ENCODE measurements at places on chromosomes 5 and 9.

DNA sequence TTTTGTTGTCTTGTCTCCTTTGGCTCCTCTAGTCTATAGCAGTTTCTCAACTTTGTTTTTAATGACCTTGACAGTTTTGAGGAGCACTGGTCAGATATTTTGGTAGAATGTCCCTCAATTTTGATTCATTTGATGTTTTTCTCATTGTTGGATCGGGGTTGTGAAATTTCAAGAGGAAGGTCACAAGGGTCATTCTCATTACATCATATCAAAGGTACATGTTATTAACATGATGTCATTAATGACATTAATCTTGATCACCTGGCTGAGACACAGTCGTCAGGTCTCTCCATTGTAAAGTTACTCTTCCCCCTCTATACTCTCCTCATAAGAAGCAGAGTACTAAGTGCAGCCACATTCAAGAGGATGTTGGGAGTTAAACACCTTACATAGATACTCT is 7.2 kb downstream of the ISOC1 start:
- no peak for DNase-seq

DNA sequence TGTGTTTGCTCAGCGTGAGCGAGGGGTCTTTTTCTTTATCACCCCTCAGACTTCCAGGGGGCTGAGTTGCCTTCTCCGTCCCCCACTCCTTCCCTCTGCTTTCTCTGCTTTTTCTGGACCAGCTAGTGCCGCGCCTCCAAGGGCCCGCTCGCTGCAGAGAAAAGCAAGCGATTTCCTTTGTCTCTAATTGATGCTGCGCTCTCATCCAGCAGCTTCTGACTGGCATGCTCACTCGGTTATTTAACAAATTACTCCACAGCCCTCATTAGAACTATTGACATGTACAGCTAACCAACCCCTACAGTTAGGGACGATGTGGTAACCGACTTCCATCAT is 288.0 kb downstream of the ELAVL2 start:
- no peak for DNase-seq

DNA sequence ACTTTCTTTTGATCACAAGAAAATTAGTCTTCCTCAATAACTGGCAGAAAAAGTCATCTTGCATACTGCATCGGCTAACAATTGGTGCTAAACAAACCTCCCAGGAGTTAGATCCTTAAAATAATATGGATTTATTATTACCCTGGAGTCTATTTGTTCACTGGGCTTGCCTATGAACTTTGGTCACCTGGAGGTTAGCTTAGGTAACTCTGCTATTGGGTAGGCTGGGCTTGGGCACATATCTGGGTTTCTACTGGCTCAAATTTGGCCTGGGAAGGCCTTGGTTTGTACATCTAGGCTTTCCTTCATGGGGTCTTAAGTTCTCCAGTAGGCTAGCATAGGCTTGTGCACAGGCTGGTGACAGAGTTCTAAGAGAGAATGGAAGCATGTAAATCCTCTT is 279.9 kb downstream of the RASEF start:
- no peak for DNase-seq

- DNase-seq, result no peak
Observed at GRCh38 chr5:123155446-123155960, 66.5 kb downstream of the PRDM6 start.

DNA sequence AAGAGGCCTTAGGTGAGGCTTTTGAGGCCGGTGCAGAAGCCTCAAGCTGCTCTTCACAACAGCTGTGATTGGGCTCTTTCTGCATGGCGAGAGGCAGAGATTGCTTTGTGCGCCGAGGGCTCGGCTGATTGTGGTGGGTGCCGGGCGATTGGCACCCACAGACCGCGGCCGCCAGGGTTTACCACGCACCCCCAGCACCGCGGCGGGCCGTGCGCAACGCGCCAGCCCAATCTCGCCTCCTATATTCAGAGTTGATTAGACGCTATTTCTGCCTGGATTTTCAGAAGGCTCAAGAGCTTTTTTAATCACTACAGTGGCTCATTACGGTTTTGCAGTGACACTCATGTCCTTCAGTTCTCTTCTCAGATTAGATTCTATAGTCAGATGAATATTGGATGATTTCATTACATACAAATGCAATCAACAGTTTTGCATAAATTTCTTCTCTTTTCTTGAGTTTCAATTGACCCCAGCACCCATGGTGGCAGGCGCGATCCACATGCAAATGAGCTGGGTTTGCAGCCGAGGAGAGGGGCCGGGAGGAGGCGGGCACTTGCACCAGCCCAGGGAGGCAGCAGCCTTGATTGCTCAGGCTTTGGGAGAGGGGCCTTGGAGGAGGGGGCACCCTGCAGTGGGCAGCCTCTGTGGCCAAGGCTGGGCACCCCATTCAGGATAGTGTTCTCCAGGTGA is 33.8 kb upstream of the PTGS1 start:
- no peak for DNase-seq

- DNase-seq, result no peak
Observed at GRCh38 chr5:21219966-21220365, 1232.0 kb upstream of the CDH18 start.

GRCh38 chr5:157533011-157533481 is 42.5 kb downstream of the ADAM19 start:
- no peak for DNase-seq

DNA sequence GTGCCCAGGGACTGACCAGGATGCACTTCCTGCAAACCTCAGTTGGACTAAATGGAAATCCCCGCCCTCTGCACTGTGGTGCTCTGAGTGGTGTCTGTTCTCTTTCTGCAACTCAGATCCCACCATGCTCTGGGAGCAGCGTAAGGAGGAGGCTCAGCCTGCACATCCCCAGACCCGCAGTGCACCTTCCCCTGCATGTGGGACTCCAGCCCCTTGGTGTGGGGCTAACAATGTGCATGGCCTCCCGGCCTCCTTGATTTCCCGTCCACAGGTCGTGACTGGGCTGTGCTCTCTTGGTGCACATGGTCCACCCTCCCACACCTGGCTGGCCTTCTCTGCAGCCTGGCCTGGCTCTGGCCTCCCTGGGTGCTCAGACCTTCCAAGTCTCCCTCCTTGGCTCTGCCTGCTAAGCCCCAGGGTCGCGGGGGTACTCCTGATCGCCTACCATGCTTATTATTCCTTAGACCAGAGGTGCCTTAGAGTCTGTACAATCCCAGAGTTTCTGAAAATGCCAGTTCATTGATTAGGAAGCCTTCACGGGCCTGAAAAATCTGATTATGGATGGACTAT is 397.5 kb downstream of the IRX2 start:
- DNase-seq, result no peak

GRCh38 chr5:130528474-130528873 is 624.2 kb downstream of the CHSY3 start:
- DNase-seq, result no peak

DNA sequence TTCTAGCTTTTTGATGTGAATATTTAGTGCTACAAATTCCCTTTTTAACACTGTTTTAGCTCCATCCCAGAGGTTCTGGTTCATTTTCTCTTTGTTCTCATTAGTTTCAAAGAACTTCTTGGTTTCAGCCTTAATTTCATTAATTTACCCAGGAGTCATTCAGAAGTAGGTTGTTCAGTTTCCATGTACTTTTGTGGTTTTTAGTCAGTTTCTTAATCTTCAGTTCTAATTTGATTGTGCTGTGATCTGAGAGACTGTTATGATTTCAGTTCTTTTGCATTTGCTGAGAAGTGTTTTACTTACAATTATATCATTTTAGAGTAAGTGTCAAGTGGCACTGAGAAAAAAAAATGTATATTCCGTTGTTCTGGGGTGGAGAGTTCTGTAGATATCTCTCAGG is 240.1 kb upstream of the RASA1 start:
- no peak for DNase-seq

- DNase-seq, result no peak
Observed at GRCh38 chr9:115730396-115730795, 423.2 kb upstream of the PAPPA start.

- no peak for DNase-seq
Observed at GRCh38 chr5:171762021-171762608, 23.5 kb upstream of the SMIM23 start.

GRCh38 chr5:76482984-76483383 is 79.9 kb downstream of the IQGAP2 start:
- DNase-seq, result no peak

- no peak for DNase-seq
Observed at GRCh38 chr9:22216730-22217172, 207.6 kb upstream of the CDKN2B start.

GRCh38 chr9:81492710-81493447 is 196.5 kb downstream of the TLE1 start:
- DNase-seq, result peak; percentile 12

- peak; percentile 24 for DNase-seq
Observed at GRCh38 chr9:87337335-87338087, 160.2 kb upstream of the DAPK1 start.

- no peak for DNase-seq
Observed at GRCh38 chr5:53927668-53928247, 367.3 kb downstream of the NDUFS4 start.

DNA sequence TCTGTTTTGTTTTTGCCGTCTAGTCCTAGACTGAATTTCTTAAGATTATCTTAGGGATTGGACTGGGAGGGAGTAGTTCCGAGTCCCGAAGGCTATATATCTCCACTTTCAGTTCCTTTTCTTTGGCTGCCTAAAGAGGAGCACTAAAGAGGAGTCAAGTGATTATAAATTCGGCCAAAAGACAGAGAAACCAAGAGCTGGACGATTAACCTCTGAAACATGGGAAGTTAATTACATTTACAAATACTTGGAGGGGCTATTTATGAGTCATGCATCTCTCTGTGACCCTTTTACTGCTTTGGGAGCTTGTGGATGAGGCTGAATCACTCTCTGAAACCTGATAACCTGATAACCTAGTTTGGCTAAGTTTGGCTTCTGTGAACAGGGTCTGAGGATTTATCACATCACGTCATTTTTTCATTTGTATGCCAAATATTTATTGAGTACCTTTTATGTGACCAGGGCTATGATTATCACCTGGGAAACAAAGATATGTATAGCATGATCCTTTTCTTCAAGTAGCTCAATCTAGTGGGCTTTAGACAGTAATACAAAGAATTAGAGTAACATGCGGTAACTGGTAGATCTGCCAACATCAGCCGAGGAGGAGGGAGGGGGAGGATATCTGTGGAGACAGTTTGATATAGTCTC is 180.9 kb downstream of the CD180 start:
- no peak for DNase-seq

GRCh38 chr5:151450605-151451004 is 3.2 kb downstream of the SLC36A1 start:
- no peak for DNase-seq

GRCh38 chr5:137596941-137597340 is 97.8 kb upstream of the SPOCK1 start:
- no peak for DNase-seq

GRCh38 chr5:31487506-31487905 is 44.4 kb downstream of the DROSHA start:
- DNase-seq, result no peak

DNA sequence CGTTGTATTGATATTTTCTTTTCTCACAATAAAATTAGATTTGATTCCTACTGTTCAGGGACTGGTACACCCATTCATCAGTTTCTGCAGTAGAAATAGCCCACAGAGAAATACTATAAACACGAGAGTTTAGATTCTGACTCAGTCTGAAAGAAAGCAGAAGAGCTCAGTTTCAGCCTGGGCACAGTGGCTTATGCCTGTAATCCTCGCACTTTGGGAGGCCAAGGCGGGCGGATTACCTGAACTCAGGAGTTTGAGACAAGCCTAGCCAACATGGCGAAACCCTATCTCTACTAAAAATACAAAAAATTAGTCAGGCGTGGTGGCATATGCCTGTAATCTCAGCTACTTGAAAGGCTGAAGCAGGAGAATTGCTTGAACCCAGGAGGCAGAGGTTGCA is 8.6 kb downstream of the ITK start:
- DNase-seq, result no peak

GRCh38 chr5:176938472-176938871 is 39.3 kb upstream of the HK3 start:
- no peak for DNase-seq

GRCh38 chr9:77839459-77840140 is 191.5 kb upstream of the GNA14 start:
- no peak for DNase-seq

- DNase-seq, result no peak
Observed at GRCh38 chr5:96214442-96215197, 218.4 kb downstream of the PCSK1 start.

DNA sequence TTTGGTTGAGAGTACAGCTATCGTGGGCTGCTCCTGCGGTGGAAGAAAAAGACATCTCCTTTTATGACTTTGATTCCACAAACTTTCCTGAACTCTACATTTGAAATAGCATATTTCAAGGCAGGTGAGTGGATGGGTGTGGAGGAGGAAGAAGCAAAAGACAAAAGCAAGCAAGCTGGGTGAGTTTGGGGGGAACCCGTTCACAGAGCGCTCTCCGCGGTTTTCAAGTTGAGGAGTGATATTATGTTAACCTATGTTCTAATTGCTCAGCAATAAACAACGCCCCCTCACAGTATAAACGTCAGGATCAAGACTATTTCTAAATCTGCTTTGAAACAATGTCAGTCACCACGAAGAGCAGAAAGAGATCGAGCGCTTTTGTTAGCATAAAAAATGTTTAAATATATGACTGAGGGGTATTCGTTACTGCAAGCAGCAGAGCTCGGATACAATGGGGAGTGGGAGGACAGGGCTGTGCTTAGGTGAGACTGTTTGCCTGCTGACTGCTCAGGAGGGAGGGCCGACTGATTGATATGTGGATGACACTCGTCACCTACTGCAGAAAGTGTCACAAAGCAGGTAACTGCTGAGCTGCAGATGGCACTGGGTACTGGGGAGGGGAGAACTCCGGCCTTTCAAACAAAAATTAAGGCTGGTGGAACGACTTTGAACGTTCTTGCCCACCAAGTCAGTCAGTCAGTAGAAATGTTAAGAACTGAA is 236.5 kb downstream of the DRD1 start:
- DNase-seq, result no peak

GRCh38 chr5:164253764-164254163 is 748.3 kb downstream of the MAT2B start:
- no peak for DNase-seq

DNA sequence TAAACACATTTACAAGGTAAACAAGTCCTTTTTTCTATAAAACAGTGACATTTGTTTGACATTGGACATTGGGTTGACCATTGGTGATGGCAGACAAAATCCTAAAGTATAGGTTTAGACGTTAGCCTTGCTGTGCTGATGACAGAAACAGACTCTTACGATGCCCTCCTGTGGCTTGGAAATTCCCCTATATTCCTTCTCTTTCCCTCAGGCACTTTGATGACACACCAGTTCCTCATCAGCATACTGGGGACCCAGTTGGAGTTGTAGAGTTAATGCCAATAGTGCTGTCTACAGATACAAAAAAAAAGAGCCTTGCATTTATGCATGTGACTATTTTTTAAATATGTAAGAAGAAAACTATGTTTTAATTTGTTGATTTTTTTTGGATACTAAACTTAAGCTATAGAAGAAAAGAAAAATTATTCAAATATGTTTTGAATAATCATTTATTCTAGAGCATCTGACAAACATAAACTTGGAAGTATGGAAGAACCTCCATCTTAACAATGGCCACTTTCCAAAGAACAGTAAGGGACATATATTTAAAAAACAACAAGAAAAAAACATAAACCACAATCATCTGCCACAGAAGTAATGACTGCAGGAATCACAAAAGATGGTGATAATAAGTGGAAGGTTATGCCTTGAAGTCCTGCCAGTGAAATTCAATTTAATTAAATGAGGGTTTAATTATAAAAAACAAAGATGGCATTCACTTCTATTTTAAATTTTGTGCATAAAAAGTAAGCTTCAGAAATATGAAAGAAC is 75.6 kb upstream of the SNCAIP start:
- DNase-seq, result no peak

All from HTR-8/SVneo (cell line).